Mesenteric fat pad (tissue), 1 donor: ENCODE measurements at places on chromosomes 2 and 18. TPM values are rescaled to one million over a fixed set of nuclear protein-coding genes. Genes with fewer than 3 reads are reported as not detected.
A peak's percentile ranks its signal among the peaks of the same experiment; 100 is the strongest.

ATP6V1B1 gene
- 2.4 TPM for total RNA-seq

CCDC178 gene
- total RNA-seq, result 3.7 TPM

DLGAP1 gene
- total RNA-seq, result 4.2 TPM

OR6B2 gene
- not detected for total RNA-seq

RESP18 gene
- total RNA-seq, result not detected

ANAPC1 gene
- 37.4 TPM for total RNA-seq

CNDP1 gene
- total RNA-seq, result not detected

DNA sequence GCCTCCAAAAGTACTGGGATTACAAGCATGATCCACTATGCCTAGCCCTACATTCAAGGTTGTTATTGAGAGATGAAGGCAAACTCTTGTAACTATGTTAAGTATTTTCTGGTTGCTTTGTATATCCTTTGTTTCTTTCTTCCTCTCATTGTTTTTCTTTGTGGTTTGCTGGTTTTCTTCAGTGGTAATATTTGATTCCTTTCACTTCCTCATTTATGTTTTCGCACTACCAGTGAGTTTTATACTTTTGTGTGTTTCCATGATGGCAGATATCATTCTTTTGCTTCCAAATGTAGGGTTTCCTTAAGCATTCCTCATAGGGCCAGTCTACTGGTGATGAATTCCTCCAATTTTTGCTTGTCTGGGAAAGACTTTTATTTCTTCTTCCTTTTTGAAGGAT lies 90.2 kb downstream of the NCK2 start:
- DNase-seq, result no peak

DNA sequence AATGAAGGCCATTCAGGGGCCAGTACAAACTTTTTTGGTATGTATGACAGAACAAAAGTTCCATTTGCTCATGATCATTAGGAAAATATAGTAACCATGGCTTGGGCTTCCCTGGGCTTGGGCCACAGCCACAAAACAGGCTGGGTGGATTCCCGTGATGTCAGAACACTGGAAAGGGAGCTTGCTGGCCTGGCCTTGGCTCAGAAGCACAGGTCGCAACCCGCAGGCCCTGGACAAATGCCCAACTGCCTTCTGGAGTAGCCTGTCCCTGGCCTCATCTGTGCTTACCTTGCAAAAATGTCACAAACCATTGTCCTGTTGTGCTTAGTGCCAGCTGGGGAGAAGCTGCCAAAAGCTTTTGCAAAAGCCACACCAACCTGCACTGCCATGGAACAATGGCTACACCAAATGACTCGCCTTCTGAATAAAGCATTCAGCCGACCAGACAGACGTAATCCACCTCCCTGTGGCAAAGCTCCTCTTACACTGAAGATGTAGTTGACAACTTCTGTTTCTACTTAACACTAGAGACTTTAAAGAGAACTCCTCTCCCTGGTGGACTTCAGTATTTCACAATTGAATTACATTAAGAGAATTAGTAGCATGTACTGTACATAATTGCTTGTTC lies 125.5 kb downstream of the ANKRD44 start:
- peak; percentile 92 for DNase-seq

GRCh38 chr2:149314687-149315086 lies 15.7 kb upstream of the LYPD6 start:
- DNase-seq, result no peak

- DNase-seq, result peak; percentile 11
Observed at GRCh38 chr2:219648176-219648575, 20.7 kb downstream of the SLC4A3 start.

DNA sequence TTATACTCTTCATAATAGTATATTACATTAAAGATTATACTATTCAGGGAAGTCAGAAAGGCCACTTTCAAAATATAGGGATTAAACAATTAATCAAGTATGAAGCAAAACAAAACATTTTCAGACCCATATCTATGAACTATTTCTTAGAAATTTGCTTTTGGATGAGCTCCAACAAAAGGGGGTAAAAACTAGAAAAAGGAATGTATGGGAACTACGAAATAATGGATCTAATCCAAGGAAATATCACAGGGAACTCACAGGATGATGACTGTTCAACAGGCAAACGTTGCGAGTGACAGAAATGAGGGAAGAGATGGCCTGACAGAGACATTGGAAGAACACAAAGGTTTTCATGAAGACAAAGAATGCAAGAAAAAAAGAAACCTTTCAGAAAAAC lies 27.9 kb downstream of the G6PC2 start:
- DNase-seq, result no peak

GRCh38 chr2:226953826-226954225 lies 118.0 kb downstream of the RHBDD1 start:
- no peak for DNase-seq

GRCh38 chr2:103361712-103362111 lies 599.9 kb downstream of the TMEM182 start:
- DNase-seq, result no peak

DNA sequence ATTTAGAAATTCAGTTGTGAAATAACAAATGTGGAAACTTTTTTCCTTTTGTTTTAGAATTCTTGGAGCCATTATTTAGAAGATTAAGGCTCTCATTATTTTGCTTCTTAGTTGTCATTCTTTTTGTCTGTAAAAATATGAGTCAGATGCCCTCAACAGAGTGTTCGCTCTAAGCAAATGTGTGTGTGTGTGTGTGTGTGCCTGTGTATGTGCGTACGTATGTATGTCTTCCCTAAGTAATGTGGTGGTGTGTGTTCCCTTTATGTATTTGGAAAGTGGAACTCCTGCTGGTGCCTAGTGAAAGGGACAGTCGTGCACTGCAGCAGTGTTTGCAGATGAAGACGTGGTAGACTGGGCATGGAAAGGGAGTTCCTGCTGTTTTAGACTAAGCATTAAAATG lies 27.5 kb downstream of the ZNF407 start:
- no peak for DNase-seq

DNA sequence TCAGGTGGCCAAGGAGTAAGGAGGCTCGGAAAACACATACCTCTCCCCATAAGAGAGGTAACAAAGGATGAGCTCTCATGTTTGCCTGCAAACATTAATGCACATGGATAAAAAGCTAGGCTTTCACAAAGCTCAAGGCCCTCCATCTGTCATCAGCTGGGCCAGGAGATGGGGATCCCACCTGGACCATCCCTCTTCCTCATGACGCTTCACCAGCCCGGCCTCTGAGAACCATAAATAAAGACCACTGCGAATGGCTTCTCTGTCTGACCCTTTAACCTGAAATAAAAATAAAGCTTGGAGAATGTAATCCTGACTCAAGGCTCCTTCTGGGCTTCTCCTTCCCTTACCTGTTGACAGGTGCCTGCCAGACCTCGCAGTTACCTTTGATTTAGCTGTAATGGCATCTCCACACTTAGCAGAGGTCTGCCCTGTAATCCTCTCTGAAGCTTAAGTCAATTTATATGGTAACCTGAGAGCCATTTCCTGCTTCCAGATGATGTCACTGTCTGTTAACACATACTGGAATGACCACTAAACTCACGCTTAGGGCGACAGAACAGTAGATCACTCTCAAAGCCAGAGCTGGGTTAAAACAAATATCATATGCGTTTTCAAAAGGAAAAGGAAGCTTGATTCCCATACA lies 29.3 kb upstream of the FOXI3 start:
- peak; percentile 67 for DNase-seq

DNA sequence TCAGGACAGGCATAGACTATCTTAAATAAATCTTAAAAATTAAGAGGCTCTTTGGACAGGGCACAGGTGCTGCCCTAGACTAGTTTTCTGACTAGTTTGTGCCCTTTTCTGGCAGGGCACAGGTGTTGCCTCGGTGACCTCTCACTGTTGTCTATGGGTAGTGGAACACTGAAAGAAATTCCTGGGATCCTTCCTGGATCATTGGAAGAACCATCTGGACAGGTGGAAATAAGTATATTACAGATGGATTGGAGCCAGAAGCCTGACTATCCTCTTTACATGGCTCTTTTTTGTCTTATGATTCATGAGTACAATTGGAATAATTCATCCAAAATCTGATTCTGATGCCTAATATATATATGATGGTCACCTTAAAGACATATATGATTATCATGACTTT lies 286.6 kb downstream of the RIT2 start:
- no peak for DNase-seq

DNA sequence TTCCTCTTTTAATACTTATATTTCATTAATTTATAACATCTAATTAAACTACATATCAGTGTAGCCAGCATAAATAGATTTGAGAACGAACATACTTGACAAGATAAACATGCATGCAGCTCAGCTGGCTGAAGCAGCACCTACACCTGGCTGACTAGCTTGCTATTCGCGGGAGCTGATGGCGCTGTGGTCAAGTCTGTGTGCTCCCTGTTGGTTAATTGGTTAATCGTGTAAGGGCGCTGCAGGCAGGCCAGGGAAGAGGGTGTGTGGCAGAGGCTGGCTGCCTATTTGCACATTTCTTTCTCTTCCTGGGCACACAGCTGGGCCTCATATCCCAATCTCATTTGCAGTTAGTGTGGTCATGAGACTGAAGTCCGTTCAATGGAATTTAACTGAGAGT lies 14.5 kb upstream of the VWA3B start:
- no peak for DNase-seq

- no peak for DNase-seq
Observed at GRCh38 chr2:46737577-46737976, 178.0 kb downstream of the MCFD2 start.

- no peak for DNase-seq
Observed at GRCh38 chr2:25966531-25967270, 15.6 kb downstream of the KIF3C start.

- no peak for DNase-seq
Observed at GRCh38 chr18:32380559-32380958, 90.1 kb downstream of the GAREM1 start.

DNA sequence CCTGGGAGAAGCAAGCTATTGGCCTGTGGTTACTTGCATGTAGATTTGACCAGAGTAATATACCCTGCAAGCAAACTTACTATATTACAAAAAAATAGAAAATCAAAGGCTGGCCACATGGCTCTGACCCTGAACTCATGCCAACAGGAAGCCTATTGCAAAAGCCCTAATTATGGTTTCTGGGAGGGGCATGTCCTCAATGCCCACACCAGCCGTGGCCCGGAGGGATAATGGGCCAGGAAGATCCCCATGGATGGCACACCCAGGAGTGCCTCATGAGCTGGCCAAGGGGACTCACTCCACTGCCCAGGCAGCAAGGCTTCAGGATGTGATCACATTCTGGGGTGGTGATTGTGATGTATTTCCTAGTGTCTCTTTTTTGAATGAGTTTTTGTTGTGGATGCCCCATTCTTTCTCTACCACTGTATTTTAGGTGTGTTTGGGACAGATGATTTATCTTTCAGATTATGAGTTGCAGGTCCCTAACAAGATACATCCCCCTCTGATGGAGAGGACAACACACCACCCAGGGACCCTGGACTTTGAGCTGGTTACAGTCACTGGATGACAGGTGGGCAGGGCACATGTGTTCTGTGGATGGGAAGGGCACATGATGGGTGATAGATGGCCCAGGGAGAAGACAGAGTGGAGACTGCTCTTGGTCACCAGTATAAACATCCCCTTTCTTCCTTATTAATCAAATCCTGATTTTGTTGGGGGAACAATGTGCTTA lies 18.7 kb upstream of the TFCP2L1 start:
- DNase-seq, result peak; percentile 49

DNA sequence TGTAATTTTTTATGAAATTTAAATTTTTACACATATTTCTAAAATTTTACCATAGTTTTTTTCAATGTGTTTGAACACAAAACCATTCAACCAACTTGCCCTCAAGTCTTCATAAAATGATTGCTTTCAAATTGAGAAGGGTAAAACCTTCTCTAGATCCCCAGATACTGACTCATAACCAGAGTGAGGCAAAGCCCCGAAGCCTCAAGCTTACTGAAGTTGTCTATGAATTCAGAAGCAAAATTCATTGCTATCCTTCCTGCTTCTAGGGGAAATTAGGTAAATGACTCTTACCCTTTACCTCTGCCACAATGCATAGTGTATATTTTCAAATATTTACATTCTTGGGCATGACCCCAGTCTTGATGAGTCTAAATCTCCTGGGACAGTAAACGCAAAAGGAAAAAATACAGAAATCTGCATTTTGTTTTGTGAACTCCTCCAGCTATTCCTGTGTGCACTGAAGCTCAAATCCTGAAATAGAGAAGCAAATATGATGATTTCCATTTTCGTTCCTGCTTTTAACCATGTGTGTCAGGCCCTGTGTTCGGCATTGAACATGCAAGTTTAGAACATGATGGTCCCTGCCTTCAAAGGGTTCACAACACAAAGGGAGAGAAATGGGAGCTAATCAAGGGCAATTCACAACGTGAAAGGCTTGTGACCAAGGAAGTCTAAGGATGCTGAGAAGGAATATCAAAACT lies 246.3 kb downstream of the SUCLG1 start:
- no peak for DNase-seq

- DNase-seq, result no peak
Observed at GRCh38 chr2:155209696-155210450, 511.4 kb downstream of the KCNJ3 start.
